ENCODE measurements at places on chromosomes 11 and 22.

- no peak for DNase-seq
Observed at GRCh38 chr11:14513800-14514199, 6.4 kb downstream of the PSMA1 start.

DNA sequence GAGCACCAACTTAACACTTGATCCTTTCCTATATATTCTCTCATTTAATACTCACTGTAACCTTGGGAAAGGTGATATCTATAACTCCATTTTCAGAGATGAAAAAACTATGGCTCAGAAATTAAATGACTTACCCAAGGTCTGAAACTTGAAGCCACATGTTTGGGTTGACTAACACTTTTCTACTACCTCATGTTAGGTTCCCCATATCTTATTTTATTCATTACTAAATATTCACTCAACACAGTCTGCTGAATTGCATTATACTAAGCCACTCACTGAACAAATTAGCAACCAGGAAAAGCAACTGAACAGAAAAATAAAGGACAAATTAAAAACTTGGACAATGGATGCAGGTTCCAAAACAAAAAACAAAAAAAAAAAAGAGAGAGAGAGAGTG, 59.9 kb downstream of the FAM168A start:
- DNase-seq, result no peak

DNA sequence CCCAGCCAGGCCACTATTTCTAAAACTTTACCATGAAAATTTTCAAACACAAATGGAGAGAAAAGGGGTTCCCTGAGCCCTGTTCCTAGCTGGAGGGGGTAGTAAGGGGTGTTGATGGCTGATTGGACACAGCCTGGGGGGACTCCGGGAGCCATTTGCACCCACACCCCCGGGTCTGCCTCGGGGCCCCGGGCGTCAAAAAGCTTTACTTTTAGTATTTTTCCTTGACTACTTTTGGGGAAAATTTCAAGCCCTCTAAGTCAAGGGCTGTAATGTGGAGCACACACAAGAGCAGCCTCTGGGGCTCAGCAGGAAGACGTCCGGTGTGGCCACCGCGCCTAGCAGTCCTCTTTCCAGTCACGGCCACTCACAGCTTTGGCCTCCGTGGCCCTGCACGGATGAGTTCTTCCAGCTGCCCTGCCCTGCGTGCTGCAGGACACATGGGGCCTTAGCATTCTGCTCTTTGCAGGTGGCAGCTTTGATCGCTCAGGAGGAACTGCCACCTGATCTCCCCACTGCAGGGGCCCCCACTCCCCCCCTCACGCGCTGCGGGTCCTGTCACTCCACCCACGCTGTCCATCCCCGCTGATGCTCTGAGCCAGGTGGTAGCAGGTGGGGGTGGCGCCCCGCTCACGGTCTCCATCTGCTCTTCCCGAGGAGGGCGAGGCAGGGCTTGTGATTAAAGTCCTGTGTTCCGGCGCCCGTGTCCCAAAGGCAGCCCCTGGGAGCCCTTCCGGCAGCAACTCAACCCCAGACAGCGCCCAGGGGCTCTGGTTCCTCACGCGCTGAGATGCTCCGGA, 14.4 kb downstream of the RNH1 start:
- DNase-seq, result no peak

- DNase-seq, result no peak
Observed at GRCh38 chr11:44889266-44889665, 61.4 kb downstream of the TP53I11 start.

DNA sequence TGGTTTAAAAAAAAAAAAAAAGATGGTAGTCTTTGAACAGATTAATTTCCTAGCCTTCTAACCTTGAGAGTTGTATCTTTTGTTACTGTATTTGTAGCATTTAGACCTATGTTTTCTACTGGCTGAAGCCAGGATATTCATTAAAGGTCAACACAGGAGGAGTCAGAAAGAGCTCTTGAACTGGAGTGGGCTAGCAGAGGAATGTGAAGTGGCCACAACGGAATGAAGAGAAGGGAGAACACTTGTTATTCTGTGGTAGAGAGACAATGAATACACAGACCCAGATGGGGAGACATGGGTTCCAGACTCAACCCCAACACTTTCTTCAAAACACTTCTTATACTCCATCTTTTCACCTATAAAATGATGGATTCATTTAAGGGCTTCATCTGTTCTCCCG, 88.1 kb downstream of the RELT start:
- DNase-seq, result no peak
